ENCODE measurements at places on chromosomes 7 and 10. TPM values are rescaled to one million over a fixed set of nuclear protein-coding genes. Genes with fewer than 3 reads are reported as not detected.

DNA sequence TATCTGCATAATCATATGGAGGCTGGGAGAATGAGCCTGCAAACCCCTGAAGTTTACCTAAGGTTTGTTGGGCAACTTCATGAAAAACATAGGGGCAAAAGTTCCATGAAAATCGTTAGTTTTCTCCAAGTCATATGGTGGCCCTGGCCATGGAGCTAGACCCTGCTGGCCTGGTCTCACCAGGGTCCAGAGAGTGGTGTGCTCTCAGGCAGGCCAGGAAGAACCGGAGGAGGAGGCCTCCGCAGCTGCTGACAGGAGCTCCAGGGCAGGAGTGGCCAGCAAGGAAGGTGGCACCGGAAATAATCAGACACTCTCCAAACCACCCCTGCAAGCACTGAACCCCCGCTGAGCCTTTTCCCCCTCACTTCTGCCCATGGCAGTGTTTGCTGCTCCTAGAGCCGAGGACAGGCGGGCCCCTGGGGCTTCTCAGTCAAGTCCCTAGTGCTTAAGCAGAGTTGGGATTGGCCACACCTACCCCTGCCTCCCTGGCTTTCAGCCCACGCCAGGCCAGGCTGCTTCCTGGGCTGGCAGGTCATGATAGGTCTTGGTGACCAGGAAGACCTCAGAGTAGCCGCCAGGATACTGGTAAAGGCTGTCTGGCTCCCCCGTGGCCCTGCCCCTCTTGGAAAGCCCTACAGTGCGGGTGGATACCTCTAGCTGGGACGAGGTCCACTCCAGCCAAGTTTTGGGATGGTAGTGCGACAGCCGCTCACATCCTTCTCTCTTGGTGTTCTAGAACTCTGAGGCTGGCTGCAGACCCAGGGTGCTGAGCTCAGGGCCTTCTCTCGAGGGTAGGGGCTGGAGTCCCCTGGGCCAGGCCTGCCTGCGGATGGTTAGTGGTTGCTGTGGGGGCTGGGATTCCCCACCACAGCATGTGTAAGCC lies 242.8 kb downstream of the MGMT start:
- no peak for DNase-seq

- DNase-seq, result no peak
Observed at GRCh38 chr7:46153951-46154787, 233.1 kb upstream of the IGFBP3 start.

- DNase-seq, result no peak
Observed at GRCh38 chr10:13872411-13872810, 285.6 kb downstream of the PRPF18 start.

DNA sequence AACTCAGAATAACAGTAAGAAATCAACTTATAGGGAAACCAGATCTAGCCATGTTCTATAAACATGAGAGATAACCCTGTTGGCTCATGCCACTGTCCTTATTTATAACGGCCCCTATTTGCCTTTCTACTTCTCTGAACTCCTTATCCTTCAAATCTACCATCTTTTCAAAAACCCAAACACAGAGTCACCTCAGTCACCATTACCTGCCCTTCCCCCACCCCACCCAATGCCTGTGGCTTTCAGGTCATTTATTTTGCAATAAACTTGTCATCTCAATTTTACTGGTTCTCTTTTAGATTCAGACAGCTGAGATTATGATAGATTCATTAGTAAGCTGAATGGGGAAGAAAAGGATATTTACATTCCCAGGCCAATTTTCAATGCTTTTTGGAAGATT lies 53.6 kb downstream of the KMT2C start:
- no peak for DNase-seq

WDFY4 gene
- total RNA-seq, result 4.1 TPM

C1GALT1 gene
- 2.6 TPM for total RNA-seq

DNA sequence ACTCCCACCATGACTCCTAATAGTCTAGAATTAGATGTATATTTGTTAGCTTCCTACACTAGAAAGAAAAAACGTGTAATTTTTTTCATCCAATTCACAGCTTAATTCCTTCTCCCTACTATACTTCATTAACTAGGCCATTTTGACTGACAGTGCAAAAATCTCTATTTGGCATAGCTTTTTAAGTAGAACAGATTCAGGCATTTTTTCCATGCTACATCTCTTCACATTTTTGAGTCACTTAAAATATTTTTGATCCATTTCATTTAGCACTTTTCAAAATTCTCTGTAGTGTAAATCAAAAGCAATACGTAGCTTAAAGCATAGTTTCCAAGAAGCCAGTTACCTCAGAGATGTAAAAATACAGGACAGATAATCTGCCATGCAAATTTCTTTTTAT lies 391.1 kb upstream of the NPVF start:
- no peak for DNase-seq

- no peak for DNase-seq
Observed at GRCh38 chr7:92052159-92052558, 82.1 kb downstream of the CYP51A1 start.

DNA sequence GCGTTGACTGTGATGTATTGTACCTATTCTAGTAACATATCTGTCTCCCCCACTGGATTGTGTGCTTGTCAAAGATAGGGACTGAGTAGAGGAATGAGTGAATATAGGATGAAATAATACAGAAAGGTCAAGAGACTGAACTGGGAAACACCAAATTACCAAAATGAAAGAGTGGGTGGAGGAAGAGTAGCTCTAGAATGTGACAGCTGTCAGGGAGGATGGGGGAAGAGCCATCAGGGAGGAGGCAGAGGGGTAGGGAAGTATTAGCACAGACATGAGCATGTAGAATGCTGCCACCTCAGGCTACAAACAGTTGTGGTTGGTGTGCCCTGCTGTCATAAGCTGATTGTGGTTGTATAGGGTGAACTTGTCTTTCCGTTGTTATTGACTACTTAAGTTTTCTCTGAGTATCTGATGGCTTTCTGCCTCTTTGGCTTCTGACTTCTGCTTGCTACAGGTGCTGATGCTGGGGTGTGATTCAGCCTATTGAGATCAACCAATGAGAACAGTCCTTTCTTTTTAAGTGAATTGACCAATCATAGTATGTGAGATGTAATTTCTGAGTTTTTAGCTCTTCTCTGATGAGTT lies 5.6 kb downstream of the CCSER2 start:
- DNase-seq, result peak; percentile 60

DNA sequence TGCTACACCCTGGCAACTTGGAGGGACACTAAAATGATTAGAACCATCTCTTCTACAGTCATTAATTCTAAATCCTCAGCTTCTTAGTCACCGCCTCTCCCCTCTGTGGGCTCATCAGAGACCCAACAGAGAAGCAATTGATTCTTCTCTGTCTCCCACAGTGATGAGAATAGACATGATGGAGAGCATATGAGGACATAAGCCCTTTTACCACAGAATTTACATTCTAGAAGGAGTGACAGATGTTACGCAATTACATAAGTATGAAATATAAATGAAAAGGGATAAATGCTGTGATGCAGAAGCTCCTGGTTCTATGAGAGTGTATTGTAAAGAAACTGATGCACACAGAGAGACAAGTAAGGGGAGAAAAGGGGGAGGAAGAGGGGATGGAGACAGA lies 18.1 kb upstream of the ABCB5 start:
- no peak for DNase-seq

- DNase-seq, result peak; percentile 78
Observed at GRCh38 chr10:132631338-132631735, 93.8 kb downstream of the INPP5A start.

DNA sequence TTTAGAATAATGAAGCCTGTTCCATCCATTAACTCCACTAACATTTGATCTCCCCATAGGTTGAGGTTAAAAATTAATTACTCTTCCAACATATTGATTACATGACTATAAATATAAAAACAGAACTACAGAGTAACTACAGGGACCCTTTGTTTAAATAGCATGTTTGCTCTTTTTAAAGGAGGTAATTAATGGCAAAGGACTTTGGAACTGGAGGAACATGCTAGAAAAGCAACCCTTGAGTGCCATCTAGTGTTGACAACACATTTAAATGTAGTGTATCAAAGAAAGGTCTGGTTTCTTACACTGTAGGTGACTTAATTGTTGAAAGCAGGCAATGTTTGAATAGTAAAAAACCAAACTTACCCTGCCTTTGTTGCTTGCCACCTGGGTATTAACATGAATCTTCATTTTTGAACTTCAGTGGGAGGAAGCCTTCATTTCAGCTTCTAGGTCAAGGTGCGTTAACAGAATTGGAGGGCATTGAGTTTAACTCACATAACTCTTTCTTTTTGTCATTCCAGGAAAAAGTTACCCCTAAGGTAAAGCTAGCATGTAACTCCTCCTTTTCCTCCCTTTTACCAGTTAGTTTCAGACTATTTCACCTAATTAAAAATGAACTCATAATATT lies 52.6 kb upstream of the CAPZA2 start:
- DNase-seq, result no peak

DNA sequence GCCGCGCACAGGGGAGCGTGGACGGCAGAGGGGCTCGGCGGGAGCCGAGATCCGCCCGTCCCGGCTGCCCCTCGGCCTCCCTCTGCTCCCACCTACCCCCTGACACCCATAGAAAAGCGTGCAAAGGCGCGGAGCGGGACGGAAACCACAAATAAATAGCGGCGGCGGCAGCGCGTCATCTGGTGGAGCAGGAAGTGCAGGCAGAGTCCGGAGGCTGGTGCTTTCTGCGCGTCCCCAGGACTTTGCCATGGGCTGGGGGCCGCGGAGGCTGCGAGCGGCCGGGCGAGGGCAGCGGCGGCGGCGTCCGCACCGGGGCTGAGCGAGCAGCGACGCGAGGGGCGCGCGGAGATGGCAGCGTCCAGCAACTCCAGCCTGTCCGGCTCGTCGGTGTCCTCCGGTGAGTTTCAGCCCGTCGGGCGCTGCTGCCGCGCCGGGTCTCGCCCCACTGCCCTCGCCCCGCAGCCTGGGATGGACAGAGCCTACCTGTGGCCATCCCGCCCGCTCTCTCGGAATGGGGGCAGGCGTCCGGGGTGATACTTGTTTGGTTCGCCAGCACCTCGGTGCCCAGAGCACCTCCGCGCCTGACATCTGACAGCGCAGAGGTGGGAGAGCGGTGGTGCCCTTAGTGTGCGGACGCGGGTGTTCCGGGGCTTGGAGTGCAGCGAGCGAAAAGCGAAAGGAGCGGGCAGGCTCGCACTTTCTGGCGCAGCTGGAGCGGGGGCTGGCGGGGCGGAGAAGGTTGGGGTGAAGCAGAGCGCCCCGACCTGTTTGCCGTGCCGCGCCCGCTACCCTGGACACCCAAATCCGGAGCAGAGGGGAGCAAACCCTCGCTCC lies at the start of gene CHN2:
Gene CHN2, plus strand, starts transcription at position 182 of the 834 bp plus-strand sequence.
- DNase-seq, result peak; percentile 75

DNA sequence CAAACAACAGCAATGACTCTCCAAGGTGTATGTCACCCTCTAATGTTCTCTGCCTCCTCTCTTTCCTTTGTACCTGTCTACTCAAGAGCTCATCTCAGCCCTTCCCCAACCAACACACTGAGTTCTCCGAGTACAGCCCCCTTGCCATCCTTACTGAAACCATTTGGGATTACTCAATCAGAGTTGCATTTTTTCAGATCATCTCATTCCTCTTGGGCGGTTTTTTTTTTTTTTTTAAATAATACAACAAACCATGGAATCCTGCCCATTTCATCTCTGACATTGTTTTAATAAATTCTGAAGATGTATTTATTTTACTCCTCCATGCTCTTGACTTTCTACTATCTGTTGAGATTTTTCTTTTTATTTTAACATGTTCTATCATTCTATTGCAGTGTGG lies 4.2 kb upstream of the CREB3L2 start:
- no peak for DNase-seq

UCMA gene
- not detected for total RNA-seq

GRCh38 chr7:40544871-40545303 lies 410.1 kb downstream of the SUGCT start:
- peak; percentile 21 for DNase-seq

GRCh38 chr7:47291461-47292081 lies 290.3 kb downstream of the TNS3 start:
- no peak for DNase-seq

- DNase-seq, result peak; percentile 65
Observed at GRCh38 chr10:114061148-114061547, 17.5 kb downstream of the ADRB1 start.

DNA sequence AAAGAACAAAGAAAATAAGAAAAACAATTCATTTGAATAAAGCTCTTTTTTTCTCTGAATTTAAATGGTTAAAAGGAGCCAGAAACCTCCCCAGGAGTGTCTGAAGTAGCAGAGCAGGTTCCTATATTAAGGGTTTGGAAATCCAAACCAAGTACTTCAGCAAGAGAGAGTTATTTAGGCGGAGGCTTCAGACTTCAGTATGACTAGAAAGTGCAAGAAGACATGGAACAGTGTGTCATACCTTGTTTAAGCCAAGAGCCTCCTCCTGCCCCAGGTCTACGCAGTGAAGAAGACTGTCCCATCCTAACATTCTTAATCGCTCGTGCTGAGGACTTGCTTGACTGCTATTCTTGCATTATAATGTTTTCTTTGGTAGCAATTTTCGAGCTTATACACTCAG lies 51.3 kb downstream of the ODAD2 start:
- no peak for DNase-seq

All from stomach (tissue), 19 donors.